Epithelial cell of esophagus (primary cell): ENCODE measurements at places on chromosomes 2 and 18.

GRCh38 chr2:233023761-233024410, 8.6 kb upstream of the NEU2 start:
- DNase-seq: no peak

DNA sequence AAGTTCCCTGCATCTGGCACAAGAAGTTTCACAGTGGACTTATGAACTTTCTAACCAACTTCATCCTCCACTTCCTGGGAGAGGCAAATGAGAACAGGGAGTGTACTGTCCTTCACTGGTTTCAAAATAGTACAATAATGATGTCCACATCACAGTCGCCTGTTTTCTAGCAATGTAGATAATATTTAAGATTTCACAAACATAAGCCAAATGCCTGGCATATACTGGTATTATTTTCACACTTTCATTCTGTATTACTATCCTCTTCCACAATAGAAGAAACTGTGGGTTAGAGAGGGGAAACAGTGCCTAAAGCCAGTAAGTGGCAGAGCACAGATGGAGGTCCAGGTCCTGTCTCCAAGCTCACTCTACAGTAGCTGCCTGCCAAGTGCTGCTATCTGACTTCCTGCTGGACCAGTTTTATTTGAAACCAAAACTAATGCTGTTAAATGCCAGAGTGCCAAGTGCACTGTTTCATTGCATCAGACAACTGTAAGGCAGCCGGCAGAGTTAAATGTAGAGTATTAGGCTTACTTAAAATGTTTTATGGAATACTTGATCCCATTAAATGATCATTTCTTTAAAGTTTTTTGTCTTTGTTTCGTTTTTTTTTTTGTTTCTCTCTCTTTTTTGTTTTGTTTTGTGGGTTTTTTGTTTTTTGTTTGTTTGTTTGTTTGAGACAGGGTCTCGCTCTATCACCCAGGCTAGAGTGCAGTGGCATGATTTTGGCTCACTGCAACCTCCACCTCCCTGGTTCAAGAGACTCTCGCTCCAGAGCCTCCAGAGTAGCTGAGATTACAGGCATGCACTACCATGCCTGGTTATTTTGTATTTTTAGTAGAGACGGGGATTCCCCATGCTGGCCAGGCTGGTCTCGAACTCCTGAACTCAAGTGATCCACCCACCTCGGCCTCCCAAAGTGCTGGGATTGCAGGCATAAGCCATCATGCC, 15.1 kb downstream of the COBLL1 start:
- DNase-seq: peak; percentile 84

GRCh38 chr2:52145005-52145404, 1113.1 kb upstream of the NRXN1 start:
- no peak for DNase-seq

GRCh38 chr2:101251844-101252407, 760 bp upstream of the CNOT11 start:
- peak; percentile 88 for DNase-seq

GRCh38 chr18:32308493-32309120, 118.8 kb downstream of the MEP1B start:
- peak; percentile 91 for DNase-seq

- DNase-seq: peak; percentile 14
These were observed 101.2 kb upstream of the GALNT13 start for GRCh38 chr2:153770359-153770991.

DNA sequence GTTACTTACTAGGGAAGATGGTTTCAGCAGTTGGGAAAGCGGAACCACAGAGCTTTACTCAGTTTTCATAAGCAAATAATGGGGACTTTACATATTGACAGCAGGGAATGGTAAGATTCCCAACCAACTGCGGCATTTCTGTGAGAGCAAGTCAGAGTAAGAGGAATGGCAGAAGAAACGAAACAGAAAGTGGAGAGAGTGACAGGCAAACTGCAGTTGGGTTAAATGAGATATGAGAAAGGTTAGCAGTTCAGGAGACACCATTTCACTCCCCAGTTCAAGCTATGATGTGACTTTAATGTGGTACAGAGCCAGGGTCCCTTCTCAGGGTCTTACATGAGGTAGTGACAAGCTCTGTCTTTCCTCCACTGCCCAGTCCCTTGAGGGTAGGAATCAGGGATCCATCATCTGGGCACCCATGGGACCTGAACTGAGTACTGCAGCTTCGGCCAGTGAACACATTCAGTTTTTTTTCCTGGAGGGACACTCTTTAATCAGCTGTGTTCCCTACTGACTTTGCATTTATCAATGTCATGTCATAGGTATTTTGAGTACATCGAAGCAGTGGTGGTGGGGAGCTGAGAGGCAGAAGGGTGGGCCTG, 33.0 kb upstream of the GREB1 start:
- DNase-seq: no peak

- no peak for DNase-seq
These were observed 87.1 kb downstream of the DGKD start for GRCh38 chr2:233441161-233442027.

DNA sequence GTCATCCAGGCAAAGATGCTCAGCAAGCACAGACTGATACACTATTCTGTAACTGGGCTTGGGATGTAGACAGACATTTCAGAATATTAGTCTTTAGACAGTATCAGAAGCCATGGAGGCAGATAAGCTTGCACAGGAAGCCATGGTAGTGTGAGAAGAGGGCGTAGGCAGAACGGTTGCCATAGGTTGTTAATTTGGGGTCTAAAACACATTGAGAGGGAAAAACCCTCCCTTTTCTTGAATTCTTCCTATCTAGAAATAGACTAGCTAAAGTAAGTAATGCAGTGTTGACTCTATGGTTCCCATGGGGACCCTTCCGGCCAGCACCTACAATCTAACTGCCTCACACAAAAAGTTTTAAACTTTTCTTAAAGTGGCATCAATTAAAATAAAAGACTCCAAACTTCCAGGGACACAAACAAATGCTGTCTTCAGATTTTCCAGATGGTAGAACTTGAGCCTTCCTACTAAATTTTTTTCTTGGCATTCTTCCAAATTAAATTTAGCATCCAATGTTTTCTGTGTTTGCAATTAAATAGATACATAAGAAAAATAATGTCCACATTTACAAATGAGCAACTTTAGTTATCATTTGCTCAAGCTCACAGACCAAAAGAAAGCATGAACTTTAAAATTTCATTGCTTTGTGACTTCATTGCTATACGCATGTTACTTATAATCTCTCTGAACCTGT, 1.9 kb downstream of the PRKRA start:
- DNase-seq: no peak

DNA sequence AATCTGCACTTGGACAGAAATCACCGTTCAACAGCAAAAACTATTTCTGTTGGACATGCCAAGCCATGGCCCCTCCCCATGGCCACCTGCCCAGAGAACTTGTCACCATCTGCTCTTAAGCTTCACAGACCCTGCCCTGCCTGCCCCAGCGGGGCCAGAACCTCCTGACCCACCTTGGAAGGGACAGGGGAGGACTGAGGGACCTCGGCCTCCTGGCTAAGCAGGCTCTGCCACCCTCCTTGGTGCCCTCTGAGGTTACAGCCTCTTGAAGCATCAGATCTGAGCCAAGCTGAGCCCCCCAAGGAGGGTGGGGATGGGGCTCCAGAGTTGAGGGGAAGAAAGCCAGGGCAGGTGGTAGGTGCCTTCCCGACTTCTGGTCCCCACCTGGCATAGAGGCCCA, 6.5 kb downstream of the TEX261 start:
- no peak for DNase-seq

DNA sequence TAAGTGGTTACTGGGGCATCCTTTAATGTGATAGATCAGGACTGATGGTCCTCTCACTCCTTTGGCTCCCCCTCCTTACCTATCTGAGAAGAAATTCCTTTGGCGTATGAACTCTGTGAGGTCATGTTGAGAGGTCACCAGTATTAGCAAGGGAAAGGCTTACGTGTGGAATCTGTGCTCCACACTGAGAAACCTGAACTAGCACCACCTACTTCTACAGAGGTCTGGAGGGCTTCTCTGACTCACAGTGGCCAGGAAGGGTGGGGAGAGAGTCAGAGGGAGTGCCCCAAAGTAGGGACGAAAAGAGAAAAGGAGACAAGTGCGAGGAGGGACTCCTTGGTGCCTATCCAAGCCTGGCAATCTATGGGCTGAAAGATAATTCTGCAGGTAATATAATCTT, 348.6 kb downstream of the TNS1 start:
- DNase-seq: no peak

DNA sequence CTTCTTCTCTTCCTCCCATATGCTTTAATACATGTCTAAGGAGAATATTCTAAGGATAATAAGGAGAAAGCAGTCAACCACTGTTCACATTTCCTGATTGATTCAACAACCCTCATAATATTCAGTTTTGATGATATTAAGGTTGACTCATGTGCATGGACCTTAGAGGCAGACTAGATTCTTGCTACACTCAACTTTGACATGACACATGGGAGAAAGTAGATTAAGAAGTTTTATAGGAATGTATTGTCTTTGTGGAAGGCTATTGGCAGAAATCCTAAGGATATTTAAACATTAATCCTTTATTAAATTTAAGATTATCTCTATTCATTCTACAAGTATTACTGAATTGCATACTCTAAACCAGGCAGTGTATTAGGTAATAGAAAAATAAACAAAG, 309.1 kb upstream of the CYRIA start:
- DNase-seq: peak; percentile 18

DNA sequence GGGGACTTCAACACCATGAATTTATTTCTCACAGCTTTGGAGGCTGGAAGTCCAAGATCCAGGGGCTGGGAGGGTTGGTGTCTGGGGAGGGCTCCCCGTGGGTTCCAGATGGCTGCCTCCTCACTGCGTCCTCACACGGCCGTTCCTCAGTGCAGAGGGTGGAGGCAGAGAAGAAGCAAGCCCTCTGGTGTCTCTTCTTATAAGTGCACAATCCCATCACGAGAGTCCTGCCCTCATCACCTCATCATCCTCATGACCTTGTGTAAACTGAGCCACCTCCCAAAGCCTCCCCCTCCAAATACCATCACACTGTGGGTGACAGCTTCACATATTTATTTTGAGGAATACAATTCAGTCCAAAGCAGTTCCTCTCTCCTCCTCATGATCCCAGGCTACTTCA, 26.3 kb downstream of the TMEM163 start:
- no peak for DNase-seq

- no peak for DNase-seq
These were observed 135.0 kb downstream of the WDSUB1 start for GRCh38 chr2:159151198-159152127.

DNA sequence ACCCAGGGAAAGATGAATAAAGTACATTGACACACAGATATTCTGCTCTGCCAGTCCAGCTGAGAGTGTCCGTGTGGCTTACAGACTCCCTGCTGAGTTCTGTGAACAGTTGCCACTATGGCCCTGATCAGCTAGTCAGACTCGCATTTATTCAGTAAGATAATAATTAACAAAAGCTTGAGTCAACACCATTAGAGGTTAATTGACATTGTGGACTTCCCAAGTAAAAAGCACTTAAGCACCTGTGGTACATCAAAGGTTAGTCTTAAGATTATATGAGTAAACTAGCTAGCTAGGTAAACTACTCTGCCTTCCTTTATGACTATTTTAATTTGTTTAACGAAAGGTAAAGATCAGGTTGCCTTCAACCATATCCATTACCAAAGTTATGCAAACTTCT, 33.7 kb downstream of the ANKRD30B start:
- no peak for DNase-seq

DNA sequence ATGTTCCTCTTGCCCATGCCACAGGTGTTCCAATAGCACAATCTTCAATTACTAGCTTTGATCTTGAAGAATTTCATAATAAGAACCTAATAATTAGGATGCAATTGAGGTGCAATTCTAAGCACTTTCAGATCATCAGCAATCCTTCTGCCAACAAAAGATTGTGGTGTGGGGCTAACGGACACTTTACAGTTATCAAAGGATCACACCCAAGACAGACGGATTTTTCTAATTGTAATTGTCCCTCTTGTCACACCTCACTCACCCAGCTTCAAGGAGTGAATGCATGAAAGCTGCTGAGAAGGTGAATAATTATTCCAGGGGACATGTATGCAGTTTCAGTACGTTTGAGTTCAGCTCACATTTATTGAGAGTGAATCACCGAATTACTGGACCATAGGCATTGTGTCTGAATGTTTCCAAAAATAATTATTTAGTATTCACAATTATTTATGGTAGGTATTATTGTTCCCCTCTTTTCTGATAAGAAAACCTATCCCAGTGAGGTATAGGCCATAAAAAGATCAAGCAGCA, 438.5 kb upstream of the TRIB2 start:
- DNase-seq: no peak

DNA sequence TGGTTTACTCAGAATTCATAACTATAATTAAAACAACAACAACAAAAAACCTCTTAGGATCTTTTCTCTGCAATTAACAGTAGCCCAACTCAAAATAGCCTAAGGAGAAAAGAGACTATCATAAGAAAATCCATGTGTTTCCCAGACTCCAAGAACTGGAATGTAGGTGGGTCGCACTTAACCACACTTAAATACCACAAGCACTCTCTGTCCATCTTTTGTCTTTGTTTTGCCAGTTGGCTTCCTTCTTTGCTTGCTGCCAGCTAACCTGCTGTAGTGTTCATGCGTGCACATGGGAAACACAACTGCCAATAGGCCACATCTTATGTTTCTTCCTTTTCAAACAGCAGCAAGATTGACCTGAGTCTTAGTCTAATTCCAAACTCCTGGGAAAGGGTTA, 24.1 kb upstream of the ACVR1 start:
- peak; percentile 61 for DNase-seq

DNA sequence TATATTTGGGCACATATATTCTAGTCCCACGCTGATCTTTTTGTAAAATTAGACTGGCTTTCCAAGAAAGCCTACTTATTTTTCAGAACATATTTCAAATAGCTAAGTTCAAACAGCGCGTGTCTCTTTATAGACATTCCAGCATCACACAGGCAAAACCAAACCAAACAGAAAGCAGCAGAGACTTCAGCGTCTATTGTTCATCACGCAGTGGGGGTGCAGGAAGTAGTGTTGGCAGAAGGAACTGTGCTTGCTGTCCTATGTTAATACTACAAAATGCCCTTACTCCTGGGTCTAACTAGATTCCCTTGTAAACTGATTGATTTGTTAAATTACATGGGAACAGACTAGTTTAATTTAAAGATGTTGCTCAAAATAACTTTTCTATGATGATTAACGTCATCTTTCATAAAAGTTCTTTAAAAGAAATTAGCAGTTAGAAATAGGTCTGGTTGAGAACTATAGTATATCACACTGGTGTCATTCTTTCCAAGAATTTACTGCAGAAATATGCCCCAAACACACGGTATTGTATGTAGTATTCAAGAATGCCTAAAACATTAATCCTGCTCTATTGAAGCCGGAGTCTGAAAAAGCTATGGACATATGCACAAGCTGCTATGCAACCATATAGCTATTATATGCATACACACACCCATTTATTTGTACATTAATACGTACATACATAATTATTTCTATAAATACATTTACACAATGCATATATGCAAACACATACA, 436.3 kb downstream of the CBLN2 start:
- peak; percentile 44 for DNase-seq
